ENCODE measurements at places on chromosomes 7 and 10. TPM values are rescaled to one million over a fixed set of nuclear protein-coding genes. Genes with fewer than 3 reads are reported as not detected.

Gene ZNF239
- 2.4 TPM for total RNA-seq

Gene KIAA1549
- total RNA-seq: 6.7 TPM

Gene SRRM3
- 11.1 TPM for total RNA-seq

Gene C7orf33
- not detected for total RNA-seq

Gene CCDC7
- total RNA-seq: 0.63 TPM

Gene GNG11
- 37.4 TPM for total RNA-seq

Gene CLDN12
- total RNA-seq: 32.4 TPM

Gene RPEL1
- 0.07 TPM for total RNA-seq

Gene PTTG1IP2
- not detected for total RNA-seq

Gene CDC14C
- not detected for total RNA-seq

Gene VPS41
- 24.0 TPM for total RNA-seq

Gene AKR1C4
- total RNA-seq: not detected

Gene FAM25C
- not detected for total RNA-seq

Gene PON1
- total RNA-seq: 1.0 TPM

Gene TRPV5
- not detected for total RNA-seq

Gene SAP25
- 0.48 TPM for total RNA-seq

Gene KLLN
- total RNA-seq: 0.64 TPM

Gene ZNF746
- total RNA-seq: 20.2 TPM

Gene NPY4R2
- total RNA-seq: 25.1 TPM

Gene GPR37
- total RNA-seq: 0.57 TPM

Gene AGR3
- not detected for total RNA-seq

Gene NPSR1
- not detected for total RNA-seq

Gene NODAL
- not detected for total RNA-seq

Gene GPNMB
- total RNA-seq: 2.5 TPM

Gene CDHR3
- 5.0 TPM for total RNA-seq

Gene FGFR2
- 0.44 TPM for total RNA-seq

Gene VIPR2
- not detected for total RNA-seq

Gene OPALIN
- not detected for total RNA-seq

Gene ARHGEF5
- 2.5 TPM for total RNA-seq

Gene FXYD4
- total RNA-seq: not detected

Gene SLC13A1
- not detected for total RNA-seq

Gene RHOBTB1
- 12.6 TPM for total RNA-seq

Gene TNPO3
- total RNA-seq: 43.3 TPM

Gene EPO
- total RNA-seq: not detected

Gene MBL2
- not detected for total RNA-seq

Gene ADAM8
- 3.8 TPM for total RNA-seq

Gene TMEM140
- total RNA-seq: 1.1 TPM

Gene DIP2C
- total RNA-seq: 9.7 TPM

Gene NRG3
- total RNA-seq: not detected

Gene NUDCD3
- total RNA-seq: 59.0 TPM

Gene MPP7
- 0.29 TPM for total RNA-seq

Gene GPR15LG
- total RNA-seq: not detected

Gene ADAMTS14
- 0.16 TPM for total RNA-seq

Gene NCF1
- total RNA-seq: 0.13 TPM

Gene NKX2-3
- total RNA-seq: 0.08 TPM

Gene TMEM26
- total RNA-seq: 0.06 TPM

Measured in A549 treated with Mapracorat at 1 μM for 4 hours (cell line).